Activated CD4-positive, alpha-beta T cell treated with anti-CD3 and anti-CD28 coated beads, Interleukin-2, amount 50 U/mL, for 48 hours (primary cell): ENCODE measurements at places on chromosomes 4 and X.

- DNase-seq, result no peak
Measured at GRCh38 chrX:69038816-69039215, 126.4 kb downstream of the PJA1 start.

GRCh38 chr4:24751926-24752539 lies 43.3 kb upstream of the SOD3 start:
- DNase-seq, result no peak

DNA sequence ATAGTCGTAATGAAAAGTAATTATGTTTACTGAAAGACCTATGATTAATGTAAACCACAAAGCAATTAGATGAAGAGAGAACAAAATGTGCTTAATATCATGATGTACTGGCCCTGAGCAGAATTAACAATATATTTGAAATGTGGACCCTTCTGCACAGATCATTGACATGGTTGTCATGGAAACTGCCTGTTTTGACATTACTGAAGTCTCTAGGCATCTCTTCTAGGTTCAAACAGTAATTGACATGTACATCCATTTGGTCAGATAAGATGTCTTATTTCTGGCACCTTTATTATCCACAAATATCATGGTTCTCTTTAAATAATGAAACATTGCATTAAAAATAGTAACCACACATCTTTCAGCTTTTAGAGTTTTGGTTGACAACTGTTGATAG lies 251.7 kb upstream of the GNPDA2 start:
- DNase-seq, result no peak

- no peak for DNase-seq
Measured at GRCh38 chr4:55110131-55110530, 15.3 kb downstream of the KDR start.

- no peak for DNase-seq
Measured at GRCh38 chr4:184287697-184288255, 70.1 kb upstream of the ENPP6 start.

- no peak for DNase-seq
Measured at GRCh38 chrX:38089173-38089982, 83.0 kb downstream of the SYTL5 start.

- DNase-seq, result no peak
Measured at GRCh38 chr4:113699772-113700171, 61.8 kb downstream of the CAMK2D start.
